Progenitor cell of endocrine pancreas (in vitro differentiated cells): ENCODE measurements at places on chromosomes 6 and 20.

DNA sequence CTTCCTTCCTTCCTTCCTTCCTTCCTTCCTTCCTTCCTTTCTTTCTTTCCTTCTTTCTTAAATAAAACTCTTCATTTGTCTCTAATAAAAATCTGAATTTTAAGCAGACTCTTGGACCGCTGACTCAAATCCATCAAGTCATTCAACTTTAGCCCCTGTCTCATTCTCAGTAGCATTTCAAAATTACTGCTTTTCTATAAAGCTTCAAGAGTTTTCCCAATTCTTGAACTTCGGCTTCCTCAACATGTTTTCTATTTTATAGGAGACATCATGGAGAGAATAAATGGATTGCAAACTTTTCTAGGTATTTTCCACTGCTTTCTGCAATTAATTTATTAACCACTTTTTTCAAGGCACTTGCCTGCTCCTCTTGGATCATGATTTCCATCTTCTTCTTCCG is 497.1 kb upstream of the GJE1 start:
- H3K4me3 ChIP-seq: no peak overlapping the region
- DNase-seq: no peak
- no peaks in the 10 kb centered on the region for H3K27me3 ChIP-seq
- H3K27ac ChIP-seq: no peak overlapping the region
- H3K4me1 ChIP-seq: no peaks in the 10 kb centered on the region
- H3K36me3 ChIP-seq: no peaks in the 10 kb centered on the region

DNA sequence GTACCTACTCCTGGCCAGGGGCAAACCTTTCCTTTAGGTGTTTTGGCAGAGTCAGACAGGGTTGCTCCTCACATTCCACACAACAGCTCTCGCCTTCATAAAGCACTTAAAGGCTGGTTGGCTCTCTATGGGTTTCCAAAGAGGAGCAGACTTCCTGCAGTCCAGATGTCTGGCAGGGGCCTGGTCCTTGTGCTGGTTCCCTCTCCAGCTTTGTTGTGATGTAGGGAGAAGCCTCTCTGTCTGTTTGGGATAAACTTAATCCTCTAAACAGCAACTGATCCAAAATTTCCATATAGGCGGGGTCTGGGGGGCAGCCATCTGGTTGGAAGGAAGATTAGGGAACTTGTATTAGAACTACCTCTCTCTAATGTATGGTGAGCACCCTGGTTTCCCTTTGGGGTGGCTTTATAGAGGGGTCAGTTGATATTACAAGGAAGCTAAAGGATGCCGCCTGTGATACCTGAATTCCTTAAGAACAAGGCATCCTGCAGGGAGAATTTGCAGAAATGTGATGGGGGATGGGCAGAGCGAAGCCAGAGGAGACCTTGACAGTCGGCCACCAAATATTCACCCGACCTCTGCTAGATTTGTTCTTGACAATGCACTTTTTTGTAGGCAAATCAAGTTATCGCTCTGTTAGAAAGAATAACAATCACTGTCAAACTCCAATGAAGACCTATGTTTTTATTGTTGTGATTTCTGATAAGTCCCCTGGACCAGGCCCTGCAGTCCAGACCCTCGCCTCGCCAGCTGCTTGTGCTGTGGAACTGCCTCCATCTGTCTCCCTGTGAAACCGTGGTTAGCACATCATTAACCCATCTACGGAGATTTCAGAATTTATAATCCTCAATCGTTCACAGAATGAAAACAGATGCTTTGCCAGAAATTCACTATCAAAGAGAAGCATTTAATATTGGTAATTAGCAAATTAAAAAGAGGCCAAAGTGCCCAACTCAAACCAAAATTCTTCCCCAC is 94.0 kb upstream of the RALGAPA2 start:
- no peak for DNase-seq
- H3K4me1 ChIP-seq: no peaks in the 10 kb centered on the region
- H3K27ac ChIP-seq: no peak overlapping the region
- H3K4me3 ChIP-seq: no peak overlapping the region

DNA sequence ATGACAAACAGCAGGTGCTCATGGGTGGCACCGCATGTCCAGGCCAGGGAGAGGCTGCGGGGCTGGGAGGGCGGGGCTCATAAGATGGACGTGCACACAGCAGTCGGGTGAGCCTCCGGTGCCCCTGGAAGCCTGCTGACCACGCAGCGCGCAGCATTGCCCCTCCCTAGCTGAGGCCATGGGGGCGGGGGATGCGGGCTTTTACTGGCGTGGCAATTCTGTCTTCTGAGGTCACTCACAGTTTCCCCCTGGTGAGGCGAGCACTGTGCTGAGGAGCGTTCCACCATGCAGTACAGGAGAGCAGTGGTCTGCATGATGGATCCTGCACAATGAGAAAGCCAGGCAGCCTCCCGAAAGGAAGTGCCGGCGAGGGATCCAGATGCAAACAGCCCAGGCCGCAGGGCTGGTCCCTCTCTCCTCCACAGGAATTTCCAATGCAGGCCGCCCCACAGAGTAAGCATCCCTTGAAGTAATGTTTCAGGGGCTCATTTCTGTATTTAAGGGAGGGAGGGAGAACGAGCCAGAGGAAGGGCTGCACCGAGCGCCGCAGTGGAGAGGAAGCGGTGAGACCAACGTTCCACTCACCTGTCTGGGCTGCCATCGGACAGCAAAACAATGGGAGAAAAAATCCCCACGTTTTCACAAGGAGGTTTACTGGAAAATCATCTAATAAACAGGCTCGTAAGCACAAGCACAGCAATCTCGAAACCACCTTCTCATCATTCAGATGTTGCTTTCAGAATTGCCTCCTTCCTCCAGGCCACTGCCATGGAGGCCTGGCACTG is 56.0 kb downstream of the IRF4 start:
- H3K36me3 ChIP-seq: no peaks in the 10 kb centered on the region
- no peak for DNase-seq
- peaks cover 5% of the 10 kb centered on the region for H3K27me3 ChIP-seq

GRCh38 chr6:101404775-101405174 is 11.3 kb downstream of the GRIK2 start:
- no peak overlapping the region for H3K27ac ChIP-seq
- H3K36me3 ChIP-seq: no peaks in the 10 kb centered on the region
- peaks cover 18% of the 10 kb centered on the region for H3K4me1 ChIP-seq
- no peak overlapping the region for H3K4me3 ChIP-seq
- DNase-seq: no peak

DNA sequence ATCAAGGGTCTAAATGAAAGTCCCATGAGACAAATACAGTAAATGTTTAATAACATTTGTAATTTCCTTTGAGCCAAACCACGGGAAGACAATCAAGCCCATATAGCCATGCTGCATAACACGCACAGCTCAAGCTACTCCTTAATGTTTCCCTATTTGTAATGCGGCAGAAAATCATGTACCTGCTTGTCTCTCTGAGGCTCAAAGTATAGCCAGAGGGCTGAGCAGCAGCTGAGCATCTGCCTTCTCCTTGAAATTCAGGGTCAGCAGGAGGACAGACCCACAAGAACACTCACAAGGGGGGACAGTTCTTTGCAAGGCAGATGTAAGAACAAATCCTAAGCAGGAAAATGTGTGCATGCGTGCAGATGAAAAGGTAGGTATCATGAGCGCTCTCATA is 45.8 kb upstream of the JARID2 start:
- no peak overlapping the region for H3K27ac ChIP-seq
- H3K36me3 ChIP-seq: no peaks in the 10 kb centered on the region
- no peak overlapping the region for H3K4me3 ChIP-seq
